Stimulated activated CD8-positive, alpha-beta memory T cell treated with anti-CD3 and anti-CD28 coated beads, Interleukin-4, amount 100 ng/mL, for 1 hour (primary cell): ENCODE measurements at places on chromosomes 1 and 21.

GRCh38 chr1:183892351-183892793 is 87.5 kb downstream of the RGL1 start:
- DNase-seq = no peak

- no peak for DNase-seq
These were observed 140.2 kb upstream of the DNAH14 start for GRCh38 chr1:224789311-224789710.

GRCh38 chr1:84960371-84960770 is 36.5 kb downstream of the MCOLN2 start:
- DNase-seq = no peak

GRCh38 chr1:38744452-38745350 is 114.9 kb downstream of the RRAGC start:
- no peak for DNase-seq

GRCh38 chr1:102834688-102835320 is 273.5 kb downstream of the COL11A1 start:
- DNase-seq = no peak

- no peak for DNase-seq
These were observed 1.5 kb downstream of the F13B start for GRCh38 chr1:197065559-197065958.

DNA sequence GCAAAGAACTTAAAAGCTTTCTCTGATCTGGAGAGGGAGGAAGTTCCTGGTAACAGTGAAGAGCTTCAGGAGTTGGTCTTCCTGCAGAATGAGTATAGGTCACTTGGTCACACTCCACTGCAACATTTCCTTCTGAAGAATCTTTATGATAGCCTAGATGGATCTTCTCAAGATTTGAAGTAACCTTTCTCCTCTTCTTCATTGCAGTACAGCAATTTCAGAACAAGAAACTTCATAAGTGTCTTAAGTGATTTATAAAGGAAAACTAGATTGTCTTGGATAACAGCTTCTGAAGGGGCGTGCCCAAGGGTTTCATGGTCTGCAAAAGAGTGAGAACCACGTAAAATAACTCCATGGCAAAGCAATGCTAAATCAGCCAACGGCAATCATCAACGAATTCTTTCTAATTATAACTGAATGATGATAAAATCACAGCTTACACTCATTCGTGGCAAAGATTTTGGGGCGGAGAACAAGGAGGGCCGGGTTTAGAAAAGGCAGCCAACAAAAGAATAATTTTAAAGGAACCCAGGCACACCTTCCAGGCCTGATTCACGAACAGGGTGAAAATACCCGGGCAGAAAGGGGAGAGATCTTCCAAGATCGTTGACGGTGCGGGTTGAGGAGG is 53.9 kb upstream of the ASPM start:
- no peak for DNase-seq

DNA sequence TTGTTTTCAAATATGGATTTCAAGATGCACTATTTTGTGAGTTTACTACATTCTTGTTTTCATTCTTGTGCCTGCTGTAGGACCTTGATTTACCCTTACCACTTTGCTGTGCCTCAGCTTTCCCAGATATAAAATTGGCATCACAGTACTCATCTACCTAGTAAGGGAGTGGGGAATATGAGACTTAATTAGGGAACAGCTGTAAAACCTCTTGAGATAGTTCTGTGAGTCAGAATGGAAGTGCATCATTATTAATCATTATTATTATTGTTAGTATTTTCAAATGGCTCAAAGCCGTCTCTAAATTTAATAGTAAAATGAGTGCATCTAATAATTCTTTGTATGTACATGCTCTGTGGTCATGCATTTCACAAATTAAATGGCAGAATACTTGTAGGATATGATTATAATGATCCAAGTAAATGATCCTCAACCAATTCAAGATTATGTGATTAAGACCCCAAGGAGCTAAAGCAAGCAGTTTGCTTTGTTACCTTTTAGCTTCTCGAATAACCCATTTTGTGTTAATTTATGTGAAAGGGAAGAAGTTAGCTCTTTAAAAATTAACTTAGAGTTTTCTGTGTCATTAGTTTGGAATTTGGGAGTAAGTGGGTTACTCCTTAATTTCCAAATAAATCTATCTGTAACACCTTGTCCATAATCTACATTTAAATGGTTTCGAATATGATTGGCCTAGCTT is 155.4 kb downstream of the NFIA start:
- no peak for DNase-seq

DNA sequence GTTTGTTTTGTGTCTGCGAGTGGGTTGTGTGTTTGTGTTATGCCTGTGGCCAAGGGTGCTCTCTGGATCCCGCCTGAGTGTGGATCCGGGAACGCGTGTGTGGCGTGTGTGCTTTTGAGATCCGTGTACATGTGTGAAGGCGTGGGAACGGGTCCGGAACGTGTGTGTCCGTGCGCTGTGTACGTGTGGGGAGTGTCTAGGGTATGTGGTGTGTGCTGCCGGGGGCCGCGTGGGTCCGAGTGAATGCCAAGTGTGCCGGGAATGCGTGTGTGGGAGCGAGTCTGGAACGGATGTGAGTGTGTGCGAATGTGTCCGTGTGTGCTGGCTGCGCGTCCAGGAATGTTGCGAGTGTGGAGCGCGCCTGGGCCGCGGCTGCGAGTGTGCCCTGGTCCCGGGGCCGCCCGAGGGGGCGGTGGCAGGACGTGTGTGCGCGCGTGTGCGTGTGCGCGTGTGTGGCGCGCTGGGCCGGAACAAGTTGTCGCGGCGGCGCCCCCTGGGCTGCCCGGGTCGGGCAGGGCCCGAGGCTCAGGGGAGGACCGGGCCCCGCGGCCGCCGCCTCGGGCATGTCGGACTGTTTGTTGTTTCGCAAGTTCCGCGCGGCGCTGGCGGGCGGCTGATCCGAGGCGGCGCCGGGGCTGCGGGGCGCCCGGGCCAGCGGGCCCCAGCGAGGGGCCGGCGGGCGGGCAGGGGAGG is 953 bp downstream of the PTPRU start:
- DNase-seq = no peak

- no peak for DNase-seq
These were observed 496.6 kb downstream of the DPYD start for GRCh38 chr1:97424209-97424608.

DNA sequence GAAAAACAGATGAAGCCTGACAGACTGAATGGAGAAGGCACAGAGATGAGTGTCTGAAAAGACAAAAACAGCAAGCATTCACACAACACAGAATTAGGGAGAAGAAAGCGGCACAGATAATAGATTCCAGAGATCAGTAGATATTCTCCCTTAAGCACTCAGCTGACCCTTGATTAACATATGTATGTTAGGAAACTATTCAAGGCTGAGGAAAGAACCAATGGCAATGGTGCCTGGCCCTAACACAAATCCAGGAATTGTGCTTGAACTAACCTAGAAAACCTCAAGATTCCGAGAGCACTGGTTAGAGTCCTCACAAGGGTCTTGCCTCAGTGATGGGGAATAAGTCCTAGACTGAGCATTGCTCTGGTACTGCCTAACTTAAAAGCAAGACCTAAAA is 30.9 kb downstream of the KCNT2 start:
- no peak for DNase-seq

DNA sequence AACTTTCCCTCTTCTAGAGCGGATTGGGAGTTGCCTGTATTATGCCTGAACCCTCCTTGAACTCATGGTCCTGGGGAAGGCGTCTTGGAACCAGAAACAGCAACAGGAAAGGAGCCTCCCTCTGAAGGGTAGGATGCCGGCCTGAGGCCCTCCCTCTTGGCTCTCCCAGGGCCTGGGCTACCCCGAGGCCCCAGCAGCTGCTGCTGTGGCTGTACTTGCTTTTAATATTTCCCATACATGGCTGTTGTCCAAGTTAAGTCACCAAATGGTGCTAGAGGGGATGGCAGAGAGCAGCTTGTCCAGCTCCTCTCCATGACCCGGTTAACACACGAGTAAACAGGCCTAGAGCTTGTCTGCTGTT is 10.5 kb downstream of the CHRNB2 start:
- DNase-seq = no peak

GRCh38 chr1:94675373-94675772 is 133.8 kb upstream of the F3 start:
- no peak for DNase-seq

DNA sequence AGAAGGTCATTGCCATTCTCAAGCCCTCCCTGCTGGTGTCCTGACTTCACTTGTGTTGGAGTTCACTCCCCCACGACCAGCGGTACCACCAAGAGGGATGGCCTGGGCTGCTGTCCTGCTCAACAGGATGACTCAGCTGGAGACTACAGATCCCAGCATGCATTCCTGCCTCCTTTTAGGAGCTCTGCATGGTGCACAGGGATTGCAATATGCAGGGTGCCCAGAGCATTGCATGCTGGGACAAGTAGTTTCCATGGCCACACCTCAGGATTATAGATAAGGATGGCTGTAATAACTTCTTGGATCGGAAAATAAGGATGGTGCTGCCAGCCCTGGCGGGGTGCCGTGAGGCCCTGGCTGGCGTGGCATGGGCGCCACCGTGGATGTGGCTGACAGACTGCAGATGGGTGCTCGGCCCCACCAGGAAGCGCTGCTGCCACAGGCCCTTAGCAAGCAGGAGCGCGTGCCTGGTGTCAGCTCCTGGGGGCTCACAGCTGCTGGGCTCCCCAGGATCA is 150.0 kb downstream of the CASZ1 start:
- no peak for DNase-seq

- no peak for DNase-seq
These were observed 16.9 kb downstream of the SLC2A1 start for GRCh38 chr1:42941640-42942330.

- DNase-seq = no peak
These were observed 102.5 kb upstream of the COA6 start for GRCh38 chr1:234270581-234271242.
